ENCODE measurements at places on chromosomes 7 and 10. TPM values are rescaled to one million over a fixed set of nuclear protein-coding genes. Genes with fewer than 3 reads are reported as not detected.

The AQP1 gene
- 146 TPM for total RNA-seq

The PALD1 gene
- 2.8 TPM for total RNA-seq

The ITGB8 gene
- 12.1 TPM for total RNA-seq

The VWA2 gene
- 6.1 TPM for total RNA-seq

The LHFPL3 gene
- not detected for total RNA-seq

DNA sequence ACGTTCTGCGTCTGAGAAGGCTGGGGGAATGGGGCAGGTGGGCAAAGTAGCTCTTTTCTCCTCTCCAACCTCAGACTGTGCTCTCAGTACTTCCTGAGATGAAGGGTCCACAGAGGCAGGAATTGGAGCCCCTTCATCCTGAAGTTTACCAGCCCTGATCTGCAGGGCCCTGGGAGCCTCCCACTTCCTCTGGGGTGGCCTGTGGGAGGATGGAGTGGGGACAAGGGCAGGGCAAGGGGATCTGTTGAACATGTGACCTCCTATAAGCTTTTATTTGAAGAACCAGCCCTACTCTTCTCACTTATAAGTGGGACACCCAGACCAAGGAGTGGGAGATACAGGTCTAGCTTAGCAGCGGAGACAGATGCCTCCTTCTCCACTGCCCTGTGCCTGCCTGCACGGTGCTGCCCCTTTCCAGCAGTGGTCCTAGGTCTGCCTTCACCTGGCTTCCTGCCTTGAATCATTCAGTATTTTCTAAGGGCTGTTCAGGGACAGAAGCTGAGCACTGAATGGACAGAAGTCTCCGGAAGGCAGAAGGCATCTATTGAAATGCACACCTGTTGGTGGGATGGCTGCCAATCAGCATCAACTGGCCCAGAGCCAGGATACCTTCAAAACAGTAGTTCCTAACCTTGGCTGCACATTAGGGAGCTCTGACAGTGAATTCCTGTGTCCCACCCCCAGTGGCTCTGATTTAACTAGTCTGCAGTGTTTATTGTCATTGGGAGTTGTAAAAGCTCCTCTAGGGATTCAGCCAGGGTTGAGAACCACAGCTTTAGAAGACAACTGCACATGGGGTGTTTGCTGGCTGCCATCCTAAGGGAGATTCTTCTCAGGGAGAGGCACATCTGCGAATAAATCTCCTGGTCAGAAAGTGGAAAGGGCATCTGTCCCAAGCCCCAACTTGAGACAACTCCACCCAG, 2.7 kb upstream of the ARHGAP22 start:
- H3K4me3 ChIP-seq, result no peak overlapping the region
- H3K27ac ChIP-seq, result no peak overlapping the region
- H3K27me3 ChIP-seq, result peaks cover 3% of the 10 kb centered on the region
- no peak for DNase-seq

DNA sequence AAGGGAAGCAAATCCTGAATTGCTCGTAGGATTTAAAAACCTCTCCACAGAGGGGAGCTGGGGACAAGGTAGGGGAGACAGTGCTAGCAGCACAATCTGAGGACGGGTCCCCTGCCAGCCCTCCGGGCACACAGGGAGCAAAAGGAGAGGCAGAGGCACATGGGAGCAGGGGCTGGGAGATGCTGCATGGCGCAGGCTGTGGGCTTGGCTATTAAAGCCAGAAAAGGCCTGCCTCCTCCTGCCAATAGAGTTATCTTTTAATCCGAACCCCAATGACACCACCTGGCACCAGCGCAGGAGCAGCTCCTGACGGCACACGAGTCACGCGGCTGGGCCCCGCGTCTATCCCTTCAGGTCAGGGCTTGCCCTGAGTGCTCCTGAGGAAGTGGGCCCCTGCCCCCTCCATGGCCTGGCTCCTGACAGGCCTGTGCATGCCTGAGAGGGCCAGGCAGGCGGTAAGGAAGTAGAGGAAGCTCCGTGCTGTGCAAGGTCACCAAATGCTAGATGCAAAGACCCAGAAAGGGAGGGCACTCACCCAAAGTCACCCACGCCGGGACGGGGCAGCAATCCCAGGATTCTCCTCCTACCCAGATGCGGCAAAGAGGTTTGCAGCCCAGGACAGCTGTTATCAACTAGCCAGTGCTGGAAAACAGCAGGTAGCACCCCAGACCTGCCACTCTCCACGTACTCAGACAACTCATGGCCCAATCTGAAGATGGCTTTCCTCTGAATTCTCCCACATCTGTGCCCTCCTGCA, 28.1 kb downstream of the DLG5 start:
- no peak overlapping the region for H3K4me3 ChIP-seq
- no peaks in the 10 kb centered on the region for H3K27me3 ChIP-seq
- peak overlapping the region; percentile 22 for H3K27ac ChIP-seq
- peaks cover 5% of the 10 kb centered on the region for H3K4me1 ChIP-seq
- peak; percentile 39 for DNase-seq

GRCh38 chr7:54995166-54995565, 23.7 kb upstream of the EGFR start:
- no peaks in the 10 kb centered on the region for H3K27me3 ChIP-seq
- H3K27ac ChIP-seq, result no peak overlapping the region
- H3K4me1 ChIP-seq, result no peaks in the 10 kb centered on the region
- DNase-seq, result no peak
- H3K36me3 ChIP-seq, result no peaks in the 10 kb centered on the region

DNA sequence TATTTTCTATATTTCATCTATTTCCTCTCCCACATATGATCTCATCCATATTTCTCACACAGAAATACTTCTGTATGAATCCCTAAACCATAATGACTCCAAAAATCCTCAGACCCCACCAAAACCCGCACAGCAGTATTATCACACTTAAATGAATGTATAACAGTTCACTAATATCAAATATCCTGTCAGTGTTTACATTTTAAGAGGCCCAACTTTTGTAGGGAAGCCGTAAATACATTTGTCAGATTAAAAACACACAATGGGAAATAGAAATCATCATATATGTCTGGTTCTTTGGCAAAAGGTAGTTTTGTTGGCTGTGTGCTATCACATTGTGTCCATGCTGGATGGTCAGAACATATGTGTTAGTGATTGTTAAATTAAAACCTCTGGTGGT, 4.2 kb downstream of the AUTS2 start:
- H3K27ac ChIP-seq, result no peak overlapping the region
- H3K4me3 ChIP-seq, result no peak overlapping the region
- no peak for DNase-seq
- H3K36me3 ChIP-seq, result no peaks in the 10 kb centered on the region
- H3K27me3 ChIP-seq, result no peaks in the 10 kb centered on the region

DNA sequence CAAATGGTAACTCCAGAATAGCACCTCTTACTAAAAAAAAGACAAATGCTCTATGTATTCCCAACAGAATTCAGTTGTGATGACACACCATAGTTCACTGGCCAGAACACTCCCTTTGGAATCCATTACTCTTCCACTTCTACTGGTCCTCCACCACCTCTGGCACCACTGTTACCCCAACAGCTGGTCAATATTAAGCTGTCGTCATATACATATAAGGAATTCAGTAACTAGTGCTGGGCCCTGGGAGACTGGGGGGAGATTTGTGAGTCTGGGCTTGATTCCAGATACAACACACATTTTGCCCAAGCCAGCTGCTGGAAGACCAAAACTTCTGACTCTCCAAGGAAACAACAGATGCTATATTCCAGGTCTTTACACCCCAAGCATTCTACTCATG, 26.0 kb upstream of the ITGA8 start:
- no peaks in the 10 kb centered on the region for H3K27me3 ChIP-seq
- H3K27ac ChIP-seq, result no peak overlapping the region
- H3K4me3 ChIP-seq, result no peak overlapping the region
- DNase-seq, result no peak

GRCh38 chr10:103990121-103990520, 23.2 kb downstream of the SLK start:
- no peaks in the 10 kb centered on the region for H3K27me3 ChIP-seq
- no peaks in the 10 kb centered on the region for H3K36me3 ChIP-seq
- H3K4me1 ChIP-seq, result no peaks in the 10 kb centered on the region
- no peak overlapping the region for H3K27ac ChIP-seq
- no peak overlapping the region for H3K4me3 ChIP-seq

DNA sequence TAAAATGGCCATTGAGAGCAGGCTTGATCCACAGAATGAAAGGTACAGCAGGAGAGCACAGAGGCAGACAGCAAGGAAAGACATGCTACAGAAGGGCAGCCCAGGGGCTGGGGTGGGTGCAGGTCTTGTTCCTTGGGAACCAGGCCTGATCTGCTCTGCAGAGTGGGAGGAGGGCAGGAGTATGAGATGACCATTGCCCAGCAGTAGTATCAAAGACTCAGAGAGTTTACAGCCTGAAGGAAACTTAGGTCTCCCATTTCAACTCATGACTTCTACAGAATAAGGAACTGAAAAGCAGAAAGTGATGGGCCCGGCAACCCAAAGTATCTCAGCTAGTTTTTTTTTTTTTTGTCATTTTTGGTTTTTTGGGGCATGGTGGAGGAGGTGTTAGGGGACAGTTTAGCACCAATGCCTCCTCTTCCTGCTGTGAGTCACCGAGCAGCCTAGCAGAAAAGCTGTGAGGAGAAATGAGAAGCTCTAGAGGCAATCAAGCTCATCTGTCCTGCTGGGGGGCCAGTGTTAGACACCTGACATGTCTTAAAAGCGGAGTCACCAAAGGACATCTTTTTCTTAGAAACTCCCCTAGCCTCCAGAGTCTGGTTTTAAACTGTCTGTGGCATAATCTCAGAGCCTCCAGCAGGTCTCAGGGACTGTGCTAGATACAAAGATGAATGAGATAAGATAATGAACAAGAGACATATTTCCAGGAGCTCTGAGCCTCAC, 34.3 kb upstream of the HERPUD2 start:
- no peak overlapping the region for H3K27ac ChIP-seq
- no peak overlapping the region for H3K4me3 ChIP-seq
- H3K27me3 ChIP-seq, result no peaks in the 10 kb centered on the region

- H3K27ac ChIP-seq, result no peak overlapping the region
- H3K36me3 ChIP-seq, result no peaks in the 10 kb centered on the region
- no peaks in the 10 kb centered on the region for H3K27me3 ChIP-seq
- no peaks in the 10 kb centered on the region for H3K4me1 ChIP-seq
Measured at GRCh38 chr10:3566627-3567026, 218.4 kb downstream of the KLF6 start.

- H3K4me1 ChIP-seq, result no peaks in the 10 kb centered on the region
- H3K27ac ChIP-seq, result no peak overlapping the region
- no peaks in the 10 kb centered on the region for H3K27me3 ChIP-seq
- DNase-seq, result no peak
Measured at GRCh38 chr10:111698711-111699110, 484.9 kb downstream of the GPAM start.

- H3K27ac ChIP-seq, result no peak overlapping the region
- H3K27me3 ChIP-seq, result no peaks in the 10 kb centered on the region
- H3K36me3 ChIP-seq, result no peaks in the 10 kb centered on the region
- DNase-seq, result no peak
- H3K4me3 ChIP-seq, result no peak overlapping the region
Measured at GRCh38 chr7:5607951-5608656, 173.4 kb downstream of the RNF216 start.

GRCh38 chr7:117435475-117436043, 8.3 kb upstream of the ASZ1 start:
- H3K4me1 ChIP-seq, result no peaks in the 10 kb centered on the region
- no peak for DNase-seq
- H3K36me3 ChIP-seq, result no peaks in the 10 kb centered on the region
- peak overlapping the region; percentile 66 for H3K27ac ChIP-seq

- H3K4me1 ChIP-seq, result no peaks in the 10 kb centered on the region
- no peak for DNase-seq
- H3K27ac ChIP-seq, result no peak overlapping the region
- H3K27me3 ChIP-seq, result no peaks in the 10 kb centered on the region
Measured at GRCh38 chr7:137633133-137633532, 213.6 kb downstream of the DGKI start.

- H3K4me1 ChIP-seq, result peaks cover 51% of the 10 kb centered on the region
- no peaks in the 10 kb centered on the region for H3K27me3 ChIP-seq
- H3K36me3 ChIP-seq, result no peaks in the 10 kb centered on the region
Measured at GRCh38 chr10:110793128-110793812, 78.5 kb upstream of the PDCD4 start.

DNA sequence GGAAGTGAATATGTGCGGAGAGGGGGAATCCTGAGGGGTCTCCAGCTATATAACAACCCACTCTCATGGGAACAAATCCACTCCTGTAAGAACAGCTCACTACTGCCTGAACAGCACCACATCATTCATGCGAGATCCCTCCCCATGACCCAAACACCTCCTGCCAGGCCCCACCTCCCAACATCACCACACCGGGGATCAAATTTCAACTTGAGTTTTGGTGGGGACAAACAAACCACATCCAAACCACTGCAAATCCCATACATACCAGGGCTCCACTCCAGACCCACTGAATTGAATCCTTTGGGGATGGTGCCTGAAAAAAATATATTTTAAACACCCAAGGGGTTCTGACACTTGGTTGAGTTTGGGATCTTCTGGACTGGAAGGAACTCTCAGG, 181.5 kb upstream of the PLXNA4 start:
- no peaks in the 10 kb centered on the region for H3K27me3 ChIP-seq
- DNase-seq, result no peak
- H3K27ac ChIP-seq, result no peak overlapping the region
- H3K4me1 ChIP-seq, result no peaks in the 10 kb centered on the region
- H3K36me3 ChIP-seq, result no peaks in the 10 kb centered on the region
- no peak overlapping the region for H3K4me3 ChIP-seq

DNA sequence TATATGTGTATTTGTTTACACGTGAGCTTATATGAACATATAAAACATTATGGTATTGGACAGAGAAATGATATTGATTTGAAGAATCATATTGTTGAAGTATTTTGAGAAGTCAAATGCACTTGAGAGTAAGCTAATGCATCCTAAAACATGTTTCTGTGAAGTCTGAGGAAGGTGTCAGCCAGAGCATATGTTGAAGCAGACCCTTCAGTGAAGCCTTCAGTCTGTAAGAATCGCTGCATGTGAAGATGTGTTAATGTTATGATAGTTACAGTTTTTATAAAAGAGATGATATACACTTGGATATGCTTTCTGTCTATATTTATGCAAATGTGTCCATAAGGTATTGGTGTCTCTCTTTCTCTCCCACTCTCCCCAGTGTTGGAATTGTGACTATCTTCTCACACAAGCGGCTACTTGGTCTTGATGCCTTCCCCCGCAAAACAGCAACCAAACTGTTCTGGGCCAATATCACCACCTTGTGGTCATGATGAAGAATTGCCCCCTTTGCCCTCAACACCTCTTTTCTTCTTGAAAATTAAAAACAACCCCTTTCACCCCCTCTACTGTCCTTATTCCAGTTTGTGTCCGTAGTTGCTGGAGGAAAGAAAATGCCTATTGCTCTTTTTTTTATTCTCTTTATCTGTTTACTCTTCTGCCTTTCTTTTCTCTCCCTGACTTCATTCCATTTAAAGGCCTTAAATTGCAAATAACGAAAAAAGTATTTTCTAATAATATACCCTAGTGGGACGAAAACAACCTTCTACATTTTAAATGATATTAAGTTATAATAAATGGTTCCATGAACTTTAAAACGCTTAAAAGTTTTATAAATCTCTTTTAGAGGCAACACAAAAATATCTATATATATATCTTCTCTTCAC, 64.9 kb downstream of the IKZF1 start:
- H3K27me3 ChIP-seq, result no peaks in the 10 kb centered on the region
- H3K27ac ChIP-seq, result no peak overlapping the region
- DNase-seq, result no peak
- no peak overlapping the region for H3K4me3 ChIP-seq

Data from pancreas (tissue), 10 donors.